ENCODE measurements at places on chromosomes 12 and 14.

- H3K27ac ChIP-seq = no peak overlapping the region
- no peak for DNase-seq
- H3K36me3 ChIP-seq = no peaks in the 10 kb centered on the region
- no peaks in the 10 kb centered on the region for H3K27me3 ChIP-seq
- no peaks in the 10 kb centered on the region for H3K4me1 ChIP-seq
Observed at GRCh38 chr12:96882862-96883261, 24.2 kb upstream of the NEDD1 start.

DNA sequence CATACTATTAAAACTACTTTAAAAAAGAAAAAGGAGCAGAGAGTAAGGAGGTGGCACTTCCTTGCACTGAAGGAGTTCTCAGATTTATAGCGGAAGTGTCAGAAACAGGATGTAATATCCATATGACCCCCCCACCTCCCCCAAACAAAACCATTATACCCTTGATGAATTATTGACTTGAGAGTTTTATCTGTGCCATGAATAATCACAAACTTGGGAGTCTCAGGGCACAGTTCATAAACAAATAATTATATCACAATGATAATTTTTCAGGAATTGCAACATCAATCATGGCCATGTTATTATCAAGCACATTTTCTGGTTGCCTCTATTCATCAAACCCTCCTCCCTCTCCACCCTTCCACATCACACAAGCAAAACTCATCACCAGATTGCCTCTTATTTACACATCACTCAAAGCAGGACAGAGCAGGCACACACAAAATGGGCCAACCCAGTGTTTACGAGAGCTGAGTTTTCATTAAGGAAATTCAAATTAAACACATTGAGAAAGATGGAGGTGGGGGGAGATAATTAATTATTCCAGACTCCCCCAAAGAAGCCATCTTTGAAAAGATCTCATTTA, 141.4 kb downstream of the EGLN3 start:
- H3K27me3 ChIP-seq = no peaks in the 10 kb centered on the region
- peaks cover 4% of the 10 kb centered on the region for H3K4me1 ChIP-seq
- H3K36me3 ChIP-seq = no peaks in the 10 kb centered on the region
- no peak overlapping the region for H3K4me3 ChIP-seq
- H3K27ac ChIP-seq = no peak overlapping the region

GRCh38 chr14:84783511-84783910, 746.4 kb upstream of the FLRT2 start:
- H3K36me3 ChIP-seq = no peaks in the 10 kb centered on the region
- no peaks in the 10 kb centered on the region for H3K4me1 ChIP-seq
- H3K4me3 ChIP-seq = no peak overlapping the region
- no peak overlapping the region for H3K27ac ChIP-seq

- DNase-seq = no peak
- H3K27ac ChIP-seq = no peak overlapping the region
- H3K27me3 ChIP-seq = peaks cover 4% of the 10 kb centered on the region
- H3K4me3 ChIP-seq = no peak overlapping the region
Observed at GRCh38 chr14:30267141-30267540, 291.8 kb upstream of the G2E3 start.

DNA sequence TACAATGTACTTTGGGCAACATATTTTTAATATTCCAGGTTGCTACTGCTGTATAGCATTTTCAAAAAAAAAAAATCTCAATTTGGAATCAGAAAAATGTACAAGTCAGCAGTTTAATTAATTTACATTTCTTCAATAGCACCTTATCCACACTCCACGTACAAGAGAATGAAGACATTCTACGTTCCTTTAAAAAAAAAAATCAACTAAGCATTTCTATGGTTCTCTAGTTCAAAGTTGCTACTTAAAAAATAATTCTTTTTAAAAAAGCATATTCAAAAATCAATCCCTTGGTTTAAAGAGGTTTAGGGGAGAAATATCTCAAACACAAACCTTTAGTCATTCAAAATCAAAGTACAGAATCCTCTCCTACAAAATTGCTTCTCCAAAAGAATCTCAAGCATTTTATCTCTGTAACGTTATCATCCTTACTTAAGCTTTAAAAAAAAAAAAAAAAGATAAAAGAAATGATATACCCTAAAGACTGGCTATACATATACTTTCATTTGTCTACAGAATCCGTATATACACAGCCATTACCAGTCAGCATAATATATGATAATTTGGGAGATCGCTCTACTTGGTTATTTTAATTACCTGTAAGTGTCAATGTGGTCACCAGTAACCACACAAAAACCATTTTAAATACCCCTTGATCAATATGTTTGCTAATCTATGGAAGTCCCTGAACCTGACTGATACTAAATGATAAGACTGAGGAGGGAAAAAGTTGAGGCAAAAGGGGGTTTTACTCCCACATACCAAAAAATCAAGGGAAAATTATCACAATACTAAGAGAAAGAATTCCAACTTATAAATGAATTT, 2.7 kb downstream of the MED13L start:
- H3K36me3 ChIP-seq = no peaks in the 10 kb centered on the region
- H3K4me3 ChIP-seq = peak overlapping the region; percentile 98
- peaks cover 51% of the 10 kb centered on the region for H3K4me1 ChIP-seq
- no peak for DNase-seq
- no peak overlapping the region for H3K27ac ChIP-seq

DNA sequence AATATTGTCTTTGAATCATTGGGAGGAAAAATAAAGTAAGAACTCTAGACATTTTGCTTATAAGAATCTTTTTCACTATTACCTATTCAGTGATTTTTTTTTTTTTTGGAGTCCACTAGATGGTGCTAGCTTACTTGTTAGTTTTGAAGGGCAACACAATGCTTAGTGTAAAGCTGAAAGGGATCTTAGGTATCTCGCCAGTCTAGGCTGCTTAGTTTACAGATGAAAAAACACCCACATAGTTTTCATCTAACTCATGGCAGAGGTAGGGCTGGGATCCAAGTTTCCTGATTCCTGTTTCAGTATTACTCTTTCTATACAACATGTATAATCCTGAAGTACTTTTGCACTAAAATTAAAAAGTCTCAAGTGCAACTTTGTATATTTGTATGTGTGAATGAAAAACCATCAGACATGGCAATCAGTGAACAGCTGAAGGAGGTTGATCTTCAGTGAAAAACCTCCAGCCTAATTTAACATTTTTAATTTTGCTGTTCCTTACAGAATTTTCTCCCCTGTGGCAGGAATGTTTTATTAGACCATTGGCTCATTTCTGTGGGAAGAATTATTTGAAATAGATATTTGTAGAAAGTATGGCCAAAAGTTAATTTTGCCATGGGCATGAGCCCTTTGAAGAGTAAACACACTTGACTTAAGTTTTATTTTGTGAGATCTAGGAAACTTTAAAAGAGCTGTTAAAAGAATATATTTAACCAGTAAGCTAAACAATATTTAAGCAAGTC, 40.7 kb downstream of the LRRIQ1 start:
- no peaks in the 10 kb centered on the region for H3K36me3 ChIP-seq
- H3K27ac ChIP-seq = no peak overlapping the region
- no peak for DNase-seq
- H3K4me1 ChIP-seq = peaks cover 4% of the 10 kb centered on the region

DNA sequence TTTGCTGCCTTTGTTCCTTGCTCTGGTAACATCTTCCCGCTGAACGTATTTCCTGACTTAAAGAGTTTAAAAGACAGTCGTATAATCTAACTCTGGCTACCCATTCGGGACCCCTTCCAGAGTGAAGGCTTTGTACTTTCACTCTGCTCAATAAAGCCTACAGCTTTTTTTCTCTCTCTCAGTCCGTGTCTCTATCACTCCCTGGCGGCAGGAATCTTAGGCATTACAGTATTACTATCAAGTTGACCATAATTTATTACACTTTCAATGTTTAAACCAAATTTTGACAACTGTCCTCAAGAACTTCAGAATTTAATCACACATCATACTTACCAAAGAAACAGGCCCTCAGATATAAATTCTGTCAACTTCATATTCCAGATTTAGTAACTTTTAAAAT, 967.9 kb downstream of the FSCB start:
- H3K4me1 ChIP-seq = peaks cover 20% of the 10 kb centered on the region
- H3K4me3 ChIP-seq = no peak overlapping the region
- no peaks in the 10 kb centered on the region for H3K27me3 ChIP-seq

- DNase-seq = no peak
- H3K4me3 ChIP-seq = no peak overlapping the region
- peaks cover 14% of the 10 kb centered on the region for H3K4me1 ChIP-seq
- H3K27ac ChIP-seq = no peak overlapping the region
- H3K36me3 ChIP-seq = peaks cover 7% of the 10 kb centered on the region
Observed at GRCh38 chr12:68962877-68963855, 30.2 kb upstream of the CPM start.

GRCh38 chr12:54932691-54933090, 51.9 kb downstream of the TESPA1 start:
- H3K4me1 ChIP-seq = peaks cover 6% of the 10 kb centered on the region
- peaks cover 29% of the 10 kb centered on the region for H3K36me3 ChIP-seq
- peaks cover 38% of the 10 kb centered on the region for H3K27me3 ChIP-seq
- no peak overlapping the region for H3K27ac ChIP-seq
- DNase-seq = no peak
- no peak overlapping the region for H3K4me3 ChIP-seq

DNA sequence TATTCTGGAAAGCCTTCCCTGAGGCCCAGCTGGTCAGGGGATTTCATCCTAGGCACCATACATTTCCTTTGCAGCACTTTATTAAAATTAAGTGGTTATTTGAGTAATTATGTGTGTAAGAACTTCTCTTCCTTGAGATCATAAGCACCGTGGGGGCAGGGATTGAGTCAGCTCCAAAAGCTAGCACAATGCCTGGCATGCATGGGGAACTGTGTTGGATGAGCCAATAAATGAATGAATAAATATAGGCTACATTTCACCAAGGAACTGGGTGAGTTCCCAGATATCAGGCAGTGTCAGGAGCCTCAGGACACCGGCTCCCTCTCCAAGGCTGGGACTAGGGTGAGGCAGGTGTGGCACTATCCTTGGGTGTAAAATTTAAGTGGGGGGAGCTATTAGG, 82.8 kb upstream of the FBXO21 start:
- H3K4me1 ChIP-seq = peaks cover 15% of the 10 kb centered on the region
- no peaks in the 10 kb centered on the region for H3K27me3 ChIP-seq
- H3K27ac ChIP-seq = peak overlapping the region; percentile 26
- DNase-seq = no peak

GRCh38 chr12:50062728-50063460, 5.5 kb downstream of the ASIC1 start:
- H3K27ac ChIP-seq = no peak overlapping the region
- H3K4me3 ChIP-seq = no peak overlapping the region
- peaks cover 36% of the 10 kb centered on the region for H3K27me3 ChIP-seq
- DNase-seq = no peak
- H3K4me1 ChIP-seq = no peaks in the 10 kb centered on the region

DNA sequence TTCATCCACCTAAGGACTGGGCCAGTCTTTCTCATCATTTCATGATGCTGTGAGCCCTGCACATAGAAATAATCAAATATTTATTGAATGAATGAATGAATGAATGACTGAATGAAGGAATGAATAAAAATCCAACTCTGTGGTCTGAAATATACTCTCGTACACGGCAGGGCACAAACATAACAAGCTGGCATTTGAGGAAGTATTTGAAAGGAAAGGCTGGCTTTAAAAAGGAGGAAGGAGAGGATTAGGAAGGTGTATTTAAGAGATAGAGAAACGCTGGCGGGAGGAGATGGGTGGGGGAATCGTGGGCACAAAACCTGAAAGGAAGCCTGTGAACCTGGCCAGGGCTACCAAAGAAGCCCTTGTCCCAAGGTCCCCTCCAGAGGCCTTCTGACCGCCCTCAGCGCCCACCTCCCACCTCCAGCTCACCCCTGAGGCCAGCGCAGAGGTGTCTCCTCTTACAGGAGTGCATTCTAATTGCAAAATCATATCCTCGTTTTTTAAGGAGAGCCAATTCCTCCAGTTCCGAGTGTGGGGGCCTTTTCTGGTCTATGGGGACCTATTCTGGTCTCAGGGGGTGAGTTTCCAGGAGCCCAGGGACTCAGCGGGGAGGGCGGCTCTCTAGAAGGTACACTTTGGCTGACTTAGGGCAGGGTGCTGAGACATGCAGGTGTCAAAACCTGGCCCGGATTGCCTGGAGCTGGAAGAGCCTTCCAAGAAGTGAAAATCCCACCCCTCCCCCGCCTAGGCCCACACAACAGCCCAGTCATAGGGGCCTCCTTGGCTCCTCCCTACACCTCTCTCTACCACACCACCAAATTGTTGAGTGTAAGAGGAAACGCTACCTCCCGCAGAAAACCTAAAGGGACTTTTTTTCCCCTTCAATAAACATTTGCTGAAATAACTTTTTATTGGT, 8.7 kb upstream of the JDP2 start:
- no peaks in the 10 kb centered on the region for H3K36me3 ChIP-seq
- H3K4me1 ChIP-seq = peaks cover 23% of the 10 kb centered on the region
- no peaks in the 10 kb centered on the region for H3K27me3 ChIP-seq
- peak overlapping the region; percentile 64 for H3K4me3 ChIP-seq
- DNase-seq = peak; percentile 82

DNA sequence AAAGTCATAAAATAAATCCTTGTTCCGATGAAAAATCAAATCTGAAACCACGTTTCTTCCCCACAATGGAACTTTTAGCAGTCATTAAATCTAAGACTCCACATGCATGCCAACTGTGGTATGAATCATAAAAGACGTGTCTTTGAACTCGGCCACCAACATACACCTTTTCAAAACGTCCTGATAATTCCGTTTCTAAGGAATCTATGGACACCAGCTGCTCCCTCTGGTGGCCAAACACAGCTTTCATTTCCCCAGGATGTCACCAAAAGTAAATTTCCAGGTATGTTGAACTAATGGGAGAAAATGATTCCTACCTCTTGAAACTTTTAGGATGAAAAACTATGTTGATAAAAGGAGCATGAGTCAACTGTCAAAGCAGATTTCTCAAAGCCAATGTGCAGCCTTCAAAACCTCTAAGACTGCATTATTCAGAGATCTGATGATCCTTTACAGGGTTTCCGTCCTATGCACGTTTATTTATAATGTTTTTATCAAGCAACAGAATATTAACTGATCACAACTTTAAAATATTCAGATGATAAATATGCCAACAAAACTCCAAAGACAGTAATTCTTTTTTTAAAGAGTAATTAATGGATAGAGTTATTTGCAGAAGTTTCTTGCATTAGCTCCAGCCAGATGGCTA, 96.2 kb downstream of the CIT start:
- DNase-seq = peak; percentile 37
- H3K4me1 ChIP-seq = peaks cover 2% of the 10 kb centered on the region
- peak overlapping the region; percentile 77 for H3K27ac ChIP-seq

- peaks cover 5% of the 10 kb centered on the region for H3K4me1 ChIP-seq
Observed at GRCh38 chr12:65121956-65122469, 908 bp upstream of the WIF1 start.

DNA sequence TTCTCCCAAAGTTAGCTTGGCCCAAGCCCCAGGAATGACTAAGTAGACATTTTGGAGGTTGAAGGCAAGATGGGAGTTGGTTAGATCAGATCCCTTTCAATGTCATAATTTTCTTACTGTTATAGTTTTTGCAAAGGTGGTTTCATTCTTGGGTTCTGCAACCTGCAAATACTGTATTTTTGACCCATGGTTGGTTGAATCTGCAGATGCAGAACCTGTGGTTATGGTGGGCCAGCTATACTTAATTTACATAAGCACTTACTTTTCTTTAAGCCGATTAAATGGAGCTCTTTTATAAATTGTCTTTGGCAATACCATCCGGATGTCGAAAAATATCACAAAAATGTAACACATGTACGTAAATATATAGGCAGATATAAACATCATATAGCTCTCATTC, 25.6 kb downstream of the LEMD3 start:
- peaks cover 49% of the 10 kb centered on the region for H3K4me1 ChIP-seq
- H3K4me3 ChIP-seq = peak overlapping the region; percentile 8
- H3K27me3 ChIP-seq = no peaks in the 10 kb centered on the region
- H3K36me3 ChIP-seq = peaks cover 16% of the 10 kb centered on the region

GRCh38 chr14:96929950-96930349, 132.8 kb downstream of the VRK1 start:
- no peaks in the 10 kb centered on the region for H3K36me3 ChIP-seq
- H3K4me1 ChIP-seq = peaks cover 4% of the 10 kb centered on the region
- no peaks in the 10 kb centered on the region for H3K27me3 ChIP-seq
- no peak overlapping the region for H3K4me3 ChIP-seq
- no peak overlapping the region for H3K27ac ChIP-seq

All from WTC11 (cell line).